ENCODE measurements at places on chromosomes 5 and 9.
A peak's percentile ranks its signal among the peaks of the same experiment; 100 is the strongest.

GRCh38 chr5:65029178-65029577, 260.4 kb downstream of the CWC27 start:
- no peak for DNase-seq

DNA sequence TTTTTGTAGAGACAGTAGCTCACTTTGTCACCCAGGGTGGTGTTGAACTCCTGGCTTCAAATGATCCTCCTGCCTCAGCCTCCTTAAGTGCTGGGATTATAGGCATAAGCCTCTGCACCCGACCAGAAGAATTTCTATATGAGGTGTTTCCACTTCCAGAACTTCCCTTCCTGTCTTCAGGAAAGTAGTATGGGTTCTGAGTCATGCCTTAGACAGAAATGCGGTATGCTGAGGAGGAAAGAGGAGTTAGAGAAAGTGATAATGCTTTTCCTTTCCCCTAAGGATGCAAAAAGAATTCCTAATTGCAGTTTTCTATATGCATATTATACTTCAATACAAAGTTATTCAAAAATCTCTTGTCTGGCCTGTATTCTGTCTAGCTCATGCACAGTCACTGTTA, 16.4 kb upstream of the ADAMTSL1 start:
- no peak for DNase-seq

DNA sequence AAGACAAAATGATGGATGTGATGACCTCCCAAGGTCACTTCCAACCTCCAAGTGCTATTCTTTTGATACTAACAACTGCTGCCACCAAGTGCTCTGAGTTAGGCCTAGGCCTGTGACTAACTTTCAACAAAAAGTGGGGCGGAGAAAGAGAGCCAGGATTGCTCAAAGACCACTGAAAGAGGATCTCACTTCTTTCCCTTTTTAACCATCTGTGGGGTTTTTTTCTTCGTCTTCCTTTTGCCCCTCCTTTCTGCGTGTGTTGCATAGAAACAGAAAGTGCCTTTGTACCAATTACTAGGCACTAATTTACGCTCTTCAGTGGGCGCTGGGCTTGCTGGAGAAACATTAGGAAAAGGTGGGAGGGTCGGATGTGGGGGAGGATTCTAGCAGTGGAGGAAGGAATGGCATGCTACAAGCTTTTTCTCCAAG, 8.0 kb downstream of the KLF9 start:
- no peak for DNase-seq

DNA sequence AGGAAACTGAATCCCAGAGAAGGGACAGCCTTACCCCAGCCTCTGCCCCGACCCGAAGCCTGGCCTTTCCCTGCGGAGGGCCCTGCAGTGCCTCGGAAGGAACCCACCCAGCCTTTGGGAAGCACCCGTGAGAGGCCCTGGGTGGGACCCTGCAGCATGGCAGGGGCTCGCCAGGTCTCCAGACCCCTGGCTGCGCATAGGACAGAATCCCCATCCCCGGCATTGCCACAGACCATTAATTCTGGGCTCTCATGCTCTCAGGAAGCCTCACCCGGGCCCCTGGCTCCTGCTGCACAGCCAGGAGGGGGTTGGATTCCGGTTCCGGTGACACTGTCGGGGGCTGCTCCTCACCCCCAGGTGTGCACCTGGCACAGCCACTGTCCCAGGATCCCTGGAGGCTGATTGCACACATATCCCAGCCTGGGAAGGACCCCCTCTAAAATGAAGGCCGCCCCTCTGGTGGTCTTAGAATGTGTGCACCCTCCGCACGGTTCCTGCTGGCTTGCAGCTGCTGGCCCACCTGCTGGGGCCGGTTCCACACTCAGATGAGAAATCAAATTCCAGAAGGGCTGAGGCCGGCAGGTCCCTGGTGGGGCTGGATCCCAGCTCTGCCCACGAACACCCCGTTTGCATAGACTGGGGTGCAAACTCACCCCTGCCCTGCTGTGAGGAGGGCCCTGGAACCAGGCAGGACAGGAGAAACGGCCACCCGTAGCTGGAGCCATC, 4.7 kb downstream of the EGFL7 start:
- DNase-seq = no peak

DNA sequence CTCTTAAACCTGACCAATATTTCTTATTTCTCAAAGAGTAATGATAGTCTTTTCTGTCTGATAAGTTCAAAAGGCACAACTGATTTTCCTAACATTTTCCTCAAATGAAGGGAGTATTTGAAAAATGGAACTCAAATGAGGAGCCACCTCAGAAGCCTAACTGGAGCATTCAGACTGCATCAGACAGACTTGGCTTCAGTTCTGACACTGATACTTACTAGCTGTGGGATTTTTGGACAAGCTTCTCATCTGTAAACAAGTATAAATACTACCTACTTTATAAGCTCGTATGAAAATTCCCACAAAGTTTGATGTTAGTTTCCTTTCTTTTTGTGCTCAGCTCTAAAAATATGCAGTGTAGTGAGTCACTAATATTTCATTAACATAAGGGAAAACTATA, 107.7 kb upstream of the CCDC152 start:
- no peak for DNase-seq

- DNase-seq = no peak
Observed at GRCh38 chr9:127419348-127419747, 4.8 kb upstream of the ZNF79 start.

DNA sequence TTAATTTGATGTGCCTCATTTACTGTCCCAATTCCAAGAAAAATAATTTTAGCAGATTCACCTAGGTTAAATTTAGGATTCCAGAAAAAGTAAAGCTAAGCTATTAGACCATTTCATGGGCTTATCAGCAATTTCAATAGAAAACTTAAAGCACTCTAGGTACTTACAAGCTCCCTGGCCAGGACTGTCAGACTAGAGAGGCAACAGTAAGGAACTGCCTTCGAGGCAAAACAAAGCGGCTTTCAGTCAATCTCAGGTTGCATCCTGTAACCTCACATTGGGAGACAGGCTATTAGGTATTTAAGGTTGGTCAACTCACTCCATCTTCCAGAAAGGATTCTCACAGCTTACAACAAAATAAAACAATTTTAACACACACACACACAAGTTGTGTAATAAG, 48.7 kb upstream of the FSD1L start:
- no peak for DNase-seq

- DNase-seq = peak; percentile 11
Observed at GRCh38 chr9:6645355-6646292, at the start of gene GLDC. TSS of gene GLDC (minus strand) at chr9:6645729. CDS start at chr9:6645499, 230 bp downstream.

- DNase-seq = no peak
Observed at GRCh38 chr9:72315510-72316311, 49.3 kb downstream of the ZFAND5 start.

DNA sequence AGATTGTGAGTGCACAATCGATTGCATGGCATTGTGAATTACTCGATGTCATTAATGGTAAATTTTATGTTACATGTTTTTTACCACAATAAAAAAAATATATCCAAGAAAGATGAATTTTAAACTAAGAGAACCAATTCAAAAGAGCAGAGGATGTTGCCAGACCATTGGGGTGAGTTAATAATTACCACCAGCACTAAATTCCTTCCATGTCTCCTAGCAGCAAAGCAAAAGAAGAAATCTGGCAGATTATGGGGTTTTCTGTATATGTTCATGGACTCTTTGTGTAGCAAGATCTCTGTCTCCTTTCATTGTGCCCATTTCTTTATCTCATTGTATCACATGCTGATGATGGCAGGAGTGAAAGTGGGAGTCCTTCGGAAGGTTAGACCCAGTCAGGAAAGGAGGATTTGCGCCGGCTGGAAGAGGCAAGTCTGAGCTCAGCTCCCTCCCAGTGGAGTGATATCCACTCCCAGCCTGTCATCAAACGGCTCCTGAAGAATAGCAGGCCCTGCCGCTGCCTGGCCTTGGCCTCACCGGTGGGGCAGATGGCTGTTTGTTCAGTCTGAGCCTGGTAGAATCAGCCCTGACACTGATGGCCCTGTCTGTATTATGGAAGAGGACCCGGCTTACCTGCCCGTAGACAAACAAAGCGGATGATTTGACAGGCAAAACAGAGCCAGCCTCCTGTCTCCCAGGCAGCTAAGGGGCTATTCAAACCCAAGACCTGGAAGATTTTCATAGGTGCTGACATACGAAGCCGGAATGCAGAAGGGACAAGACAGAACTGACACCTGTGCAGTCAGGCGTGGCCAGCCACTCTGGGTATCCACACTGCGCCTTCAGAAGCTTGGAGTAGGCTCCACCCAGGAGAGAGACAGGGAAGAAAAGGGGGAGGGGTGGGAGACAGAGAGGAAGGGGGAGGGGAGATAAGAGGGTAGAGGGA, 21.9 kb upstream of the FOXE1 start:
- DNase-seq = no peak

- no peak for DNase-seq
Observed at GRCh38 chr5:27172693-27173092, 134.3 kb upstream of the CDH9 start.

DNA sequence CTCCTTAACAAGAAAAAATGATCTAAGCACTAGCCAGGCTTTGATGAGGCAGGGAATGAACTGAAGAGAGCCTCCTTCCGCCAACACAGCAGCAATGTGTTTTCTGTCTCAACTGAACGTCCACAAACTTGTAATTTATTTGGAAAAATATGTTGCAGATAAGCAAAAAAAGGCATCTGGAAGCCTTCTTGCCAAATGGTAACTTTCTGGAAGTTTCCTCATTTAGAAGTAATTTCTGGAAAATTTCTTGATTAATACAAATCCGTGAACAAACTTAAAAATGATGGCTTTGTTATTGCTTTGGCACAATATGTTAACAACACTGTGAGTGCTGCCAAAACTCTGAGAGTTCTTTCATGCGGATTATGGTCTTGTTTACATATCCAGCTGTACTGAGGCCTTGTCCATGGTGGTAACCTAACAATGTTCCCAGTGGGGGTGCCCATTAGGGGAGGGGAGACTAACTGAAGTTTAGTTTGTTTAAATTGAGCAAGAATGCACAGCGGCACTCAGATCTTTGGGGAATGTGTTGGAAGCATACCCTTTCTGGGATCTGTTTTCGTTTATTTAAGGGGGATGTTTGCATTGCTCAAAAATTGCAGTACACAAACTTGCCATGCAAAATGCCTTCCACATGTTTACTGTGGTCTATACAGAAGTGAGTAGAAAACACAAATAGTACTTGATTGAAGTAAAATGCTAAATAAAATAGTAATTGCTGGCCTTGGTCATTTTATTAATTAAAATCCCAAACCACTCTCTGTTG, 334.7 kb downstream of the NR2F1-AS1 start:
- no peak for DNase-seq

DNA sequence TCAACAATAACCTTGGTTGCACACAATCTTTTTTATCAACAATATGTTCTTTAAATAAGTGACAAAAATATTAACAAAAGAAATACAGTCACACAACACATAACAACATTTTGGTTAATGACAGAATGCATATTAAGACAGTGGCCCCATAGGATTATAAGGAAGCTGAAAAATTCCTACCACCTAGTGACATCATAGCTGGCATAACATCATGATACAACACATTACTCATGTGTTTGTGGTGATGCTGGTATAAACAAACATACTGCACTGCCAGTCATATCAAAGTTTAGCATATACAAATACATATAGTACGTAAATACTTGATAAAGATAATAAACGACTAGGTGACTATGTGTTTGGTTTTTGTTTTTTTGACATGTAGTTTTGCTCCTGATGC, 344.8 kb upstream of the POU5F2 start:
- DNase-seq = no peak

- no peak for DNase-seq
Observed at GRCh38 chr5:128532127-128532526, 5.9 kb downstream of the FBN2 start.

GRCh38 chr9:131951905-131952304, 127.8 kb downstream of the MED27 start:
- DNase-seq = no peak

- no peak for DNase-seq
Observed at GRCh38 chr5:144468571-144468970, 297.9 kb downstream of the KCTD16 start.

GRCh38 chr5:151612689-151613427, 21.7 kb upstream of the FAT2 start:
- peak; percentile 18 for DNase-seq

DNA sequence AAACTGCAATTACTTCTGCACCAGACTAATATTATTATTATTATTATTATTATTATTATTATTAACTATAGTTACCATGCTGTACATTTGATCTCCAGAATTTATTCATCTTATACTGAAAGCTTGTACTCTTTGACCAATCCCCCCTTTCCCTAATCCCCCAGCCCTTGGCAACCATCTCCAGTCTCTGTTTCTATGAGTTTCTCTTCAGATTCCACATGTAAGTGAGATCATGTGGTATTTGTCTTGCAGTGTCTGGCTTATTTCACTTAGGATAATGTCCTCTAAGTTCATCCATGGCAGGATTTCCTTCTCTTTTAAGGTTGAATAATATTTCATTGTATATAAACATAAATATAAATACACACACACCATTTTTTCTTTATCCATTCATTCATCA, 287.0 kb upstream of the DAB2 start:
- no peak for DNase-seq

DNA sequence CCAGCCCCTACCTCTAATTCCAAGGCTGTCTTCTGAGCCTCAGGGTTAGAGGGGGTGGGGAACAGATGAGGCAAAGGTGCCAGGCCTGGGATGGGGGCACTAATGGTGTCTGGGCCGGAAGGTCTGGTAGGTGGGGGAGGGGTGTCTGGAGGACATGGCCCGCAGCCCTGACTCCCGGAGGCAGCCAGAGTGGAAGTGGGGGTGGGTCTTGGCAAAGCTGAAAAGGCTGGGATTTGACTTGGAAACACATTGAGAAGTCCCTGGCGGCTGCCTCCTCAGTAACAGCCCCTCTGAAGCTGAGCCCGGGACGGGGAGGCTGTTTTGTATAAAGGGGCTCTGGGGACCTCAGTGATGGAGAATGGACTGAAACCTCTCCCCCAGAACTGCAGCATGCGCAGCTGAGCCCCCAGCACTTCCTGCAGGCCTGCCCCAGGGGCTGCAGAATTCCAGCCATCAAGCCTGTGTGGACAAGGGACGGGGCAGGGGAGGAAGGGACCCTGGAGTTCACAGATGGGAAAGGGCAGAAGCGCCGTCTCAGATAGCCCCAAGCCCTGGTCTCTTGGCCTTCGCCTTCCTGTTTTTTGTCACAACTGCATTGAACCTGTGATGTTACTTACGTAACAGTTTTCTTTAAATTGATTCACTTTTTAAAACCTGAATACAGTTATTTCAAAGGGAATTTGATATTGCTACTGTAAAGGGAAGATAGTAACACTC, 49.3 kb upstream of the SYNPO start:
- DNase-seq = no peak

DNA sequence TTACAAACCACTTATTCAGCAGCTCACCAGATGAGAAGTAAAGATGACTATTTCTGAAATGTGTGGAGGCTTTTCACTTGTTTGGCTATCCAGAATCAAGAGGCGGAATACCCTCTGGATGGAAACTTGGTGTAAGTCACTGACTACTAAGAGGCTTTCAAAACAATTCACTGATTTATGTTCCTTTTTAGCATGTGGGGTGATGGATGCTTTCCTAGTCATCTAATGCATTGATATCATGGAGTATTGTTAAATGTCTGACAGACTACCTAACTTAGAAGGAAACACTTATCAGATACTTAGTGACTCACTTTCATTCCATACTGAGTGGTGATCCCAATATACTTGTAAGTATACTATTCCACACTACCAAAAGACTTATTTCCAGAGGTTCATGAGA, 141.4 kb downstream of the PLK2 start:
- no peak for DNase-seq
